ENCODE measurements at places on chromosomes 4 and X. TPM values are rescaled to one million over a fixed set of nuclear protein-coding genes. Genes with fewer than 3 reads are reported as not detected.
A peak's percentile ranks its signal among the peaks of the same experiment; 100 is the strongest.

- H3K4me1 ChIP-seq: no peaks in the 10 kb centered on the region
- no peak overlapping the region for H3K4me3 ChIP-seq
- no peak for DNase-seq
- no peak overlapping the region for H3K27ac ChIP-seq
Measured at GRCh38 chrX:118455013-118455412, 40.6 kb upstream of the DOCK11 start.

DNA sequence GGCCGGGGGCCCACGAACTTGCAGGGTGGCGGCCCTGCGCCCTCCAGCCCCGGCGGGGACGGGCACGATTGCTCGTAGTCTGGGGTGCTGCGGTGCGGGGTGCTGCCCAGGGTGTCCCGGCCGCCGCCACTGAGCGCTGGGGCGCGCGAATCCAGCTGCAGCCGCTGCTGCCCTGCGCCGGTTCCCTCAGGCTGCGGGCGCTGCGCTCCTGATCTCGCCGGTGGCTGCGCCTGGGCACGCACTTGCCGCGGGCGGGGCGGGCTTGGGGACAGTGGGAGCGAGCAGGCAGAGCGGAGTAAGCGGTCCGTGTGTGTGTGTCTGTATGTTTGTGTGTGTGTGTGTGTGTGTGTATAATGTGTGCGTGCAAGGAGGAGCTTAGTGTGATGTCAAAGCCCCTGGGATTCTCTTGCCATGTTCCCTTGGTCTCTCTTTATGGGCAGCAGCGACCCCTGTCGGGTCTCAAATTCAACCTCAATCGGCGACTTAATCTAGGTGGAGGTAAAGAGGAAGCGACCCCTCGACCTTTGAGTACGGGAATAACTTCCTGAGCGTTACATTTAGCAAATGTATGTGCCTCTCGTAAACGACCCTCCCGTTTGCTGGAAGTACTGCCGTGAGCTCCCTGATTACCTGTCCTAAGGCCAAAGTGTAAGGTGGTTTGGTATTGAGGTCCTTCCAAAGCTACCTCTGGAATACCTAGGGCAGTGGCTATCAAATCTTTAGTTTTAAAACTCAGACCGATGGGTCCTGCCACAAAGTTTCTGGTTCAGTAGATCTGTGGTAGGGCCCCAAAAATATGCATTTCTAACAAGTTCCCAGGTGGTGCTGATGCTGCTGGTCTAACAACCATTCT, at the start of gene RNF150:
RNF150 (minus strand) TSS at position 324 of the 853 bp plus-strand sequence.
- peak within 1 kb of the TSS; percentile 74 for H3K4me3 ChIP-seq
- no peaks in the 10 kb centered on the region for H3K36me3 ChIP-seq
- DNase-seq: peak; percentile 64
- peak within 1 kb of the TSS; percentile 64 for H3K27ac ChIP-seq
- peaks cover 3% of the 10 kb centered on the region for H3K4me1 ChIP-seq

PPP4R3C gene
- polyA plus RNA-seq: not detected

EDNRA gene
- polyA plus RNA-seq: 0.75 TPM

RASL11B gene
- 0.46 TPM for polyA plus RNA-seq
